Tibial nerve (tissue), 4 donors: ENCODE measurements at places on chromosomes 12 and 14. TPM values are rescaled to one million over a fixed set of nuclear protein-coding genes. Genes with fewer than 3 reads are reported as not detected.

The PABPN1 gene
- 59.7 TPM for total RNA-seq

DNA sequence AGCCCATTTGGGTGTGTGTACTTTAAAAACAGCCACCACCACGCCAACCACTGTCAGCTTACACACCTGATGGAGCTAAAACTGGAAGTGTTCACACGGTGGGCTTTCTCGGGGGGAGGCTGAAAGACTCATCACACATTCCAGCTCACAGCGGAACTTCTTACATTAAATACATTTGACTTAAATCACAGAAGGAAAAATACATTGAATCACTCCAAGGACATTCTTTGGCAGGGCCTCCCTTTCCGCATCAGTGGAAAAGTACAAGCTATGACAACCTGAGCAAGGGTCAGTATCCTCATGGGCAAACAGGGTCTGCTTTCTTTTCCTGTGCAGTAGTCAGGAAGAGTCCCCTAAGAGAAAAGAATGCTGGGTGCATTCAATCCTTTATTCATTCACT lies 31.0 kb upstream of the TC2N start:
- H3K27me3 ChIP-seq, result no peaks in the 10 kb centered on the region
- peak overlapping the region; percentile 87 for H3K27ac ChIP-seq
- H3K4me1 ChIP-seq, result peaks cover 27% of the 10 kb centered on the region
- H3K36me3 ChIP-seq, result no peaks in the 10 kb centered on the region

DNA sequence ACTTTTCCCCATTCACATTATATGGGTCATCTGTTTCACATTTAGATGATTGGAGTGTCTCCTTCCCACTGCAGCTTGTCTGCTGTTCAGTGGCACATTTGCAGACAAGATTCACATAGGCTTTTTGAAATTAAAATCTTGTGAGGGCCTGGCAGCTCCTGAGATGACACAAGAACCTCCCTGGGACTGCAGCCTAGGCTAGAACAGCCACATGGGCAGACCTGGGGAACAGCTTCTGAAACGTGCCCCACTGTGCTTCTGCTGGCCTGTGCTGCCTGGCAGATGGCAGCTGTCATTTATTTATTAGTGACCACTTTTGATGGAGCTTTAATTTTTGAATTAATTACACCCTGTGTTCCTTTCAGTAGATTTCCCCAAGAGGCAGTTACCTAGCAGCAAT lies 137.4 kb downstream of the GRIP1 start:
- H3K4me1 ChIP-seq, result no peaks in the 10 kb centered on the region
- H3K27me3 ChIP-seq, result no peaks in the 10 kb centered on the region
- no peaks in the 10 kb centered on the region for H3K36me3 ChIP-seq
- H3K27ac ChIP-seq, result no peak overlapping the region

GRCh38 chr14:88210426-88210825 lies 112.6 kb downstream of the KCNK10 start:
- H3K27me3 ChIP-seq, result no peaks in the 10 kb centered on the region
- no peaks in the 10 kb centered on the region for H3K4me1 ChIP-seq
- H3K27ac ChIP-seq, result no peak overlapping the region
- H3K36me3 ChIP-seq, result no peaks in the 10 kb centered on the region
- H3K4me3 ChIP-seq, result no peak overlapping the region
- no peak for DNase-seq

The TSHR gene
- total RNA-seq, result not detected

- H3K36me3 ChIP-seq, result no peaks in the 10 kb centered on the region
- no peaks in the 10 kb centered on the region for H3K27me3 ChIP-seq
Measured at GRCh38 chr12:62426089-62426488, 40.5 kb upstream of the MON2 start.

- no peak overlapping the region for H3K27ac ChIP-seq
- H3K4me1 ChIP-seq, result no peaks in the 10 kb centered on the region
- no peak for DNase-seq
- H3K27me3 ChIP-seq, result no peaks in the 10 kb centered on the region
Measured at GRCh38 chr14:53183056-53183455, 29.9 kb upstream of the DDHD1 start.

The TPH2 gene
- total RNA-seq, result not detected

DNA sequence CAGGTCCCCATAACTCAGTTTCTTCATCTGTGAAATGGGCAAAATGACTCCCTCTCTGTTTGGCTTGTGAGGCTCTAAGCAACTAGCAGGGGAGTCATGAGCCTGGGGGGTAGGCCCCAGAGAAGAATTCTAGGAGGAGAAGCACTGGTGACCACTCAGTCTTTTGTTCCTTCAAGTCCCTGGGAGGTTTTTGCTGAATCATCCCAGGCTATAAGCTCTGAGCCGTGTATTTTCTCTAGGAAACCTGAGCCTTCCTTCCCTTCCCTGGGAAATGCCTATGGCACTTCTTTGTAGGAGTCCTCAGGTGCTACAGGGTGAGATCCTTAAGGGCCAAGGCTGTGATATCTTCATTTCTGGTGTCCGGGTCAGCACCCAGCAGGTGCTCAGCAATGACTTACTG lies 4.5 kb downstream of the RPH3A start:
- no peak overlapping the region for H3K4me3 ChIP-seq
- H3K27ac ChIP-seq, result no peak overlapping the region
- no peaks in the 10 kb centered on the region for H3K36me3 ChIP-seq

The RHEBL1 gene
- not detected for total RNA-seq
